ENCODE measurements at places on chromosomes 2 and 18. TPM values are rescaled to one million over a fixed set of nuclear protein-coding genes. Genes with fewer than 3 reads are reported as not detected.

Gene ALK
- total RNA-seq: 4.8 TPM

Gene SLC14A1
- total RNA-seq: not detected

Gene LIMS1
- total RNA-seq: 42.8 TPM

Gene METAP1D
- total RNA-seq: 10.8 TPM

Gene PSD4
- total RNA-seq: 0.63 TPM

Gene CFAP65
- 0.16 TPM for total RNA-seq

Gene ANO7
- 0.37 TPM for total RNA-seq

Gene ZNF142
- 4.7 TPM for total RNA-seq

Gene SMC6
- 30.6 TPM for total RNA-seq

Gene ZSWIM2
- total RNA-seq: not detected

Gene IL1F10
- not detected for total RNA-seq

Gene SPTBN1
- total RNA-seq: 326 TPM

Gene RAB17
- total RNA-seq: 82.8 TPM

Gene C2orf80
- 0.45 TPM for total RNA-seq

Gene POTEC
- total RNA-seq: not detected

Gene RSAD2
- 0.48 TPM for total RNA-seq

Gene HOXD3
- 4.9 TPM for total RNA-seq

Gene FEV
- not detected for total RNA-seq

Gene ANKRD30BL
- not detected for total RNA-seq

Gene CPO
- total RNA-seq: not detected

Gene NPPC
- total RNA-seq: 2.4 TPM

Gene ZAP70
- not detected for total RNA-seq

Gene FOXD4L1
- not detected for total RNA-seq

Gene GCG
- not detected for total RNA-seq

Gene SLC35F5
- total RNA-seq: 117 TPM

Gene PLEKHB2
- 117 TPM for total RNA-seq

Gene ACKR3
- total RNA-seq: not detected

Gene DSG1
- not detected for total RNA-seq

Gene CDH19
- 76.4 TPM for total RNA-seq

Gene CCL20
- total RNA-seq: 0.96 TPM

Gene LOXHD1
- not detected for total RNA-seq

Gene UGT1A3
- total RNA-seq: not detected

Gene GIGYF2
- total RNA-seq: 62.7 TPM
